ENCODE measurements at places on chromosomes 4 and X.

- DNase-seq, result no peak
Observed at GRCh38 chr4:40918330-40918729, 168.6 kb downstream of the NSUN7 start.

- no peak for DNase-seq
Observed at GRCh38 chr4:103994059-103994458, 274.3 kb upstream of the TACR3 start.

DNA sequence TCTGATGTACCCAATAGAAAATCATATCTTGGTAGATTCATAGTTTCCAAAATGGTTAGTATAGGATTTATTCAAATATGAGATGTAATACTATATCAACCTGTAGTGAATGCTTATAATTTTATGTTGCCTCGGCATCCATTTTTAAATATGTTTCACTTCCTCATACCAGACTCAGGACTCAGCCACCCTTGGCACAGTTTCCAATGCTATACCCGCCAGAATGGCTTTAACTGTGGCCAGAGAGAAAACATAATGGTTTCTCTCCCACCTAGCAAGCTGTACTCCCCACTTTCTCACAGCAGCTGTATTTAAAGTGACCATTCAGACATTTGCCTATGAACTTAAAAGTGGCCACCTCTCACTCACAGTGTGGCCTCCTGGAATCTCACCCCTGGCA is 466.6 kb upstream of the PABPC4L start:
- DNase-seq, result no peak

DNA sequence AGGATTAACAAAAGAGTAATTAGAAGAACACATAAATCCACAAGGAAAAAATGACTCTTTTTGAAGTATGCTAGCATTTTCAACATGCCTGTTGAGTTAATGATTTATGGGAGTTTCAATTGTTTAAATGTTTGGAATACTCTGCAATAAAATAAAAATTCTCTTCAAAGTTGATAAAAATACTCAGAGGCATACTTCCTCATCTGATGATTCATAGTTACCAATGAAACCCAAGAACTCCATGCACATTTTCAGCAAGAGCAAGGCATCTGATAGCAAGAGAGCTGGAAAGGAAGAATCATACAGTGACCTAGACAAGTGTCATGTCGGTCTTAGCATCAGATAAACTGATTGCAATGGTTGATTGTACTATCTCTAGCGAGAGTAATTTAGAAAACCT is 443.7 kb upstream of the ATOH1 start:
- DNase-seq, result no peak

DNA sequence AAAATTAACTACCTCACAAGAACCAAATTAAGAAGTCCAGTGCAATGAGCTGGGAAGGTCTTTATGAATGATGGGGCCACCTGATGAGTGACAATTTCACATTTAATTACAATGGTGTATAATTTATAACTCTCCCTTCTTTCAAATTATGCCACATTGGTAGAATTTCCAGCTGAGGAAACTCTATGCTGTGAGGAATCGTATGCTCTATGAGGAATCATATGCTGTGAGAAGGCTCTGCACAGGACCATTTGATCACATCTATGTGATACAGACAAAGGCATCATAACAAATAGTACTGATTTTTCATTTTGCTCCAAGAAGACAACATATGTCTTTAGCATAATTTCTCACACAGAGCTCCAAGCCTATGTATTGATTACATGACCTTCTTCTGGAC is 69.3 kb downstream of the PDHA2 start:
- no peak for DNase-seq

DNA sequence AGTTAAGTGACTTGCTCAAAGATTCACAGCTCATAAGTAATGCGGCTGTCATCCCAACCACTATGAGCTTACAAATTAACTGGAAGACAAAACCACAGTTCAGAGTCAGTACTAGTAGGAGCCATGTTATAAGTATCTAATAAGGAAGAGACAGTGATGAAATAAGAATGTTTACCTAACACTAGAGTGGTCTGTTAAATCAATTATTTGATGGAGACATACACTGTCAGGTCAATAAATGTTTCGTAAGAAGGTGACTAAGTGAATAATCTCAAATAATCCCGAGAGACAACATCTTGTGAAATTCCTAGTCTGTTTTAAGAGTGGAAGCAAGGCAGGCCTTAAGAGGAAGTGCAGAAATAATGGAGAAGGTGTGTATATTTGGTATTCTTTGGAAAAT is 25.8 kb upstream of the AMELX start:
- no peak for DNase-seq

DNA sequence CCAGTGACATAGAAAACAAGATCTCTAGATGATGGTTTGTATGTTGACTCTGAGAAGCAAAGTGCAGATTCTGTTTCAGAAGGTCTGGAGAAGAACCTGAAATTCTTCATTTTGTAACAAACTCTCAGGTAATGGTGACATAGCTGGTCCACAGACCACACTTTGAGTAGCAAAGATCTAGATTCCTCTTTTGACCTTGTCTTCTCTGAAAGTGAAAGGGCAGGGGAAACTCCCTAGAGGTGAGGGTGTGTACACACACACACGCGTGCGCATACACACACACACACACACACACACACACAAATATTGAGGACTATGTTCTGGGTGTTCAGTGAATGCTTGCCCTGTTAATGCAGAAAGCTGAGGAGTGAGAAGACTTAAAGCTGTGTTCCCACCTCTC is 110.1 kb downstream of the NHSL2 start:
- no peak for DNase-seq

DNA sequence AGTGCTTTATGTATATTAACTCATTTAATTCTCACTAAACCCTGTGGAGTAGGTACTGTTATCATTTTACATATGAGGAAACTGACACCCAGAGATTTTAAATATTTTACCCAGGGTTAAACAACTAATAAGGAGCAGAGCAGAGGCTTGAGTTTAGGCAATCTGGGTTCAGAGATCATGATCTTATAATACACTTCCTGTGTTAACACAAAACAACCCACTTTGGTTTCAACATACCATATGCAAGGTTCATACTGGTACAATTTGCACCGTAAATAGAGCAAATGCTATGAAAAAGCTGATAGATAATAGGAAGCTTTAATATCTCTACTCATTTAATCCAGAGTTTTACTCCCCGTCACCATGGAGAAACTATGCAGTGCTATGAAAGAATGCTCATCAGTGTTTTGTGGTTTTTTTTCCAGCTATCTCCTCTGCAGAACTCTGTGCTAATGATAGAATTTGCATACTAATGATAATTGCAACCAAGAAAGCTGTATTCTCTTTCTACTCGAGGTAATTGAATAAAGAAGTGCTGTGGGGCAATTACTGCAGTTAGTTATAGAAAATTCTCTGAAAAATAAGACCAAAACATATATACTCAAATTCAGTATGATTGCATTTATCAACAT is 138.8 kb upstream of the MAP9 start:
- DNase-seq, result no peak

DNA sequence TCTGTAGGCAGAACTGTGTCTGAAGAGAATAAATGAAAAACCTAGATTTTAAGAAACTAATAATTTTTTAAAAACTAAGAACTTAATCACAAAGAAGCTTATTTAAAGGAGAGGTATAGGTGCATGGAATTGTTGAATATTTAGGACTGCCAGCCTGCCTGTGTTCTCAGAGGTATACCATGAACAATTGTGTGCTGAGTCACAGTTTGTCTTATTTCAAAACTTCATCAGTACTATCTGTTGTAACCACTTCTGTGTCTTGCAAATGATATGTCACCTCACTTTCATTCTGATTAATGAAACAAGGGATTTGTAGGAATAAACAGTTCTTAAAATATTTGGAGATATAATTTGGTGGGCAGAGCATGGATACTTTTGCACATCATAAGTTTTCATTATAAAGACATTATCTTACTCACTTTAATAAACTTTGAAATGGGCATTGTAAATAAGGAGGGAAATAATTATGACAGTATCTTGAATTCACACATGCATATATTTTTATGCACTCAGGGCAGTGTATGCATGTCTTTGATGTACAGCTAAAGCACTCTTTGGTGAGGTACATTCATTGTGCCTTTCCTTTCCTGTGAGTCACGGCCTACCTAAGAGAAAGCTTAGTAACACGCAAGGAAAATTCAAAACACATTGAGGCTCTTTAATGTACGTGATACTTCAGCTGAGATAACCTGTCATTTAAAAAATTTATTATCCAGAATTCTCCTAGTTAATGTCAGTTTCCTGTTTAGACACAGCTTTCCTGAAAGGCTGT is 31.7 kb downstream of the STOX2 start:
- no peak for DNase-seq

- DNase-seq, result no peak
Observed at GRCh38 chrX:42414057-42414456, 363.9 kb downstream of the PPP1R2C start.

DNA sequence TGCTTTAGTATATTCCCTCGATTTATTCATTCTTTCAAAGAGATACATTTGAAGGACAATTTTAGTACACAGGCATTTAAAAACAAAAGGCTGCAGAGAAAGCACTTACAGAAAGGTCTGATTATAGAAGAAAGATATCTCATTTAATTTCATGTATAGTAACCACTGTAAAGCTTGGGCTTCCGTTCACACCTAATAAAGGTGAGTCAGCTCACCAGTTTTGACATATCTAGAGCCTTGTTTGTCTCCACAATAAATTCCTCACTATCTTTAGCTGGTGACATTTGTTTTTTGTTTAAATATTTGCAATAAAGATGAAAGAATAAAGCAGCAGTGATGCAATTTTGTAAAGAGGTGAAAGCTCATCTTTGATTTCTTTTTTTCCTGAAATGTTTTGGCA is 1.1 kb upstream of the EPHA5 start:
- no peak for DNase-seq

- no peak for DNase-seq
Observed at GRCh38 chrX:129461801-129462456, 61.4 kb downstream of the SMARCA1 start.

GRCh38 chr4:1211371-1211770 is 37.6 kb downstream of the CTBP1 start:
- no peak for DNase-seq

DNA sequence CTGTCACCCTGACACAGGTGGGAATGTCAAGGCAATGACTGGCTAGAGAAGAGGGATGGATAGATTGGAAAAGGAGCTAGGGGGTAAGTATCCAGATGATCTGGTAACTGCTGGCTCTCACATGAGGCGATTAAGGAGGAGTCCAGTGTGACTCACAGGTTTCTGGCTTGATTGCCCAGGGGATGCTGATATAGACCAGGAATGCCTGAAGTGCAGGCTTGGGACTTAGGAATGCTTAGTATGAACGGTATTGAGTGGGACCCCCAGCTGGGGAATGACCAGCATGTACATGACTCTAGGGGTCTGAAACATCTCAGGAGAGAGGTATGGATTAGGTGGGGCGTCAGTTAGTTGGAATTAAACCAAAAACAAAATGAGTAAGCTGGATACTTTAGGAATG is 65.8 kb upstream of the PRPS1 start:
- no peak for DNase-seq

GRCh38 chrX:11531226-11531625 is 134.5 kb downstream of the ARHGAP6 start:
- no peak for DNase-seq

GRCh38 chrX:120559804-120560203 is 958 bp downstream of the CUL4B start:
- no peak for DNase-seq

- DNase-seq, result no peak
Observed at GRCh38 chr4:132016703-132017350, 1132.3 kb upstream of the PCDH10 start.

- DNase-seq, result no peak
Observed at GRCh38 chrX:51420610-51421009, 75.8 kb downstream of the NUDT11 start.

DNA sequence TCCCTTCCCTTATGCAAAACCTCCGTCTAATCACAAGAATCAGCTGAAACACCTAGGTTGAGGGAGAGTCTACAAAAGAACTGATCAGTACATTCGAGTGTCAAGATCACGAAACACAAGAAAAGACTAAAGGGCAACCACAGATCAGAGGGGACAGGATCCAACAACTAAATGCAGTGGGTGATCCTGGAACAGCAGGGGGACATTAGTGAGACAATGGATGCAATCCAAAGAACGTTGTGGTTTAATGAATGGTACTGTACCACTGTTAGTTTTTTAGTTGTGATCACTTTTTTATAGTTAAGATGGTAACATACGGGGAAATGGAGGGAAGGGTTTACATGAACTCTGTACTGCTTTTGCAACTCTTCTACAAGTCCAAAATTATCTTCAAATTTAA is 79.2 kb downstream of the RELL1 start:
- DNase-seq, result no peak

DNA sequence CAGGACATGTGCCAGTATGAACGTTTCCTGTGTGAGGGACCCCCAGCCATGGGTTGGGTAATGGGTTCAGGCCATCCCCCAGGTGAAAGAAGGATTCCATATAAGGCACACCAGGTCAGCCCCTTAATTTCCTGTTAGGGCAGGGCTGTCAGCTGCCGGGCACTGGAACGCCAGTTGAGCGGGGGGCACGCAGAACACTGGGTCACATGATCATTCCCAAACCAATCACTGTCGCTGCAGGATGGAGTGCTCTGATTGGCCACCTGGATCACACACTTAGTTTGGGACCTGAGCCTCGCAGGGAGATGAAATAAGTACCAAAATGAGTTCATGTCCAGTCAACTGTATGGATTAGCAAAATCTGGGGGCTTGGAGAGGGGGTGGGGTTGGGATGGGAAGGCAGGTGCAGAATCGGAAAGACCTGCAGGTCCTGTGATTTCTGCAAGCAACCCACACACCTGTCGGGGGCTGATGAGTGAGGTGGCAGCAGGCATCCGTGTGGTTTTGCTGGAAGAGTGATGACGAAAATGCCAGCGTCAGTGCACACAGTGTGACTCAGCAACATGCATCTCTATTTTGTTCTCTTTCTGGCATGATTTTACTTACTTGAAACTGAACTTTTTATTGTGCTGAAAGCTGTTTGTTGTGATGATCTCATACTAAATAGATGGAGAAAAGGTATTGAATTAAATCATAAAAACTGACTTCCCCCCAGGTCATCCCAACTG is 32.2 kb downstream of the RNF212 start:
- DNase-seq, result no peak

All from NCI-H187 (cell line).